ENCODE measurements at places on chromosomes 6 and 20.
A peak's percentile ranks its signal among the peaks of the same experiment; 100 is the strongest.

DNA sequence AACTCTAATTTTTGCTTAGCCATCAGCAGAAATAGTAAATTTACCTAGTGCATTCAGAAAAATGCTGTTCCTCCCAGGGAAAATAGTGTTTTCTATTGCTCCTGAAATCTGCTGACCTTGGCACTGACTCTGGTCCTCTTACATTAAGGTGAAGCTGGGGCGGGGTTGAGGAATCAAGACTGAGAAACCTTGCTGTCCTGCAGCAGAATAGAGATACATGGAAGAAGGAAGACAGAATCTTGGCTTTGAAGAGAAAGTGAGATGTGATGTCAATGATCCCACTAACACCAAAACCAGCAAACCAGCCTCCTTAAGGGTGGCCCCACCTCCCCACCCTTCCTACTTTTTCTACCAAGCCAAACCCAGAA is 840 bp upstream of the LY86 start:
- DNase-seq: no peak

- no peak for DNase-seq
Observed at GRCh38 chr6:19181211-19181610, 656.0 kb upstream of the ID4 start.

DNA sequence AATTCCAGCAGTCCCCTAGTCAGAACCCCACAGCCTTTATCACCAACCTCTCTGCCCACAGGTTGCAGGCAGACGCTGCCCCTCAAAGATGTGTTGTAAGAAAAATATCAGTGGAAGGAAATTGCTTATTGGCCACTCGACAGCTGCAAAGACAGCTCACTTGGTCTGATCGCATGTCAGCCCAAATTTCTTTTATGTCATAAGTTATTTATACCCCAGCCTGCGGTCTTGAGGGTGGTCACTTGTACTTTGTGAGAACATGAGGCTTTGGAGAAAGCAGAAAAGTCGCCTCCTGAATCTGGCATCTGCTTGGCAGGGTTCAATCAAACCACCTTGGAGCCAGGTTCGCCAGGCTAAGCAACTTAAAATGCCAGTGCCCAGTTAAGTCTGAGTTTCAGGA is 236.5 kb upstream of the CDH4 start:
- no peak for DNase-seq

DNA sequence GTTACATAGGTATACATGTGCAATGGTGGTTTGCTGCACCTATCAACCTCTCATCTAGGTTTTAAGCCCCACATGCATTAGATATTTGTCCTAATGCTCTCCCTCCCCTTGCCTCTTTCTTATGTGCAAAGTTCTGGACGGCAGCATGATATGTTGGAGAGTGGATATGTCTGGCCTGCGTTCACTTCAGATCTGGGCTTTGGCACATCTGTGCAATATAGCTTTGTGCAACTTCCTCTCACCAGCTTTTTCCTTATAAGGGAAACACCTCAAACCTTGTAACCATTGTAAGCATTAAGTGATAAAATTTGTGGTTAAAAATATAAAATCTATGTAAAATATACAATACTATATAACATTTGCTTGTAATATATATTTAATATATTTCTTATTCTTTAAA is 288.0 kb downstream of the PHACTR1 start:
- DNase-seq: no peak

- peak; percentile 96 for DNase-seq
Observed at GRCh38 chr6:108559097-108559883, 1.4 kb upstream of the FOXO3 start.

DNA sequence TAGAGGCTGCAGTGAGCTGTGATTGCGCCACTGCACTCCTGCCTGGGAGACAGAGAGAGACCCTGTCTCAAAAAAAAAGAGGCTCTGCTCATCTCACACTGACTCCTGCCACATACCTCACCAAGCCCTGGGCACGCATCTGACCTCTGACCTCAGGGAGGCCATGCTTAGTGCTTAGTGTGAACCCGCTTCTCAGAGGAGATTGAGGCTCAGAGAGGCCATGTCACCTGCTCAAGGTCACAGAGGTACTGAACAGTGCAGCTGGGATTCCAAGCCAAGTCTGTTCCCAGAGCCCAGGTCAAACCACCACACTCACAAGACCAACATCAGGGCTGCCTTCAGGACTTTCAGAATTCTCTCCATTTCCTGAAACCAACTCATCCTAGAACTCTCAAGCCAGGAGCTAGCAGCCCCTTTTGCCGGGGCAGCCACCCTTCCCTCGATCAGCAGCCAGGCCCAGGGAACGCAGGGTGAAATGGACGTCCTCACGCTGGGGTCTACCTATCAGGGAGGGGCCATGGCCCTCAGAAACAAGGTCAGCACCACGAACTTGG is 2.9 kb downstream of the CABLES2 start:
- DNase-seq: no peak

- no peak for DNase-seq
Observed at GRCh38 chr20:18926965-18927364, 113.4 kb downstream of the SCP2D1 start.

DNA sequence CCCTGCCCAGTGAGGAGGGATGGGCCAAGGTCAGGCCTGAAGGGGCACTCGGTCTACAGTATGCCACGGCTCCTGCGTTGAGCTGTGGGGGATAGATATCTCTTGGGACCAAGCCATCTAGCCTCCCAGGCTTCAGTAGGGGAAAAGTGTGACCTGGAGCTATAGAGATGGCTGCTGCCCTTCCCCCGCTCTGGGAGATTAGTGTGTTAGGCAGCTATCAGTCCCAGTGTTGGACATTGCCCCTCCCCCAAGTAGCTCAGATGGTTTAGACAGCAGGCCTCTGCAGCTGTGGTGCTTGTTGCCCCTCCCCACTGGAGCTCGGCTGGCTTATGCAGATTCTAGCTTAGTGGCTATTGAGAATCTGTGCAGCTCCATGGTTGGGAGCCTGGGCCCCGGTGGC is 56.8 kb downstream of the KHDRBS2 start:
- DNase-seq: no peak

- no peak for DNase-seq
Observed at GRCh38 chr6:1942834-1943233, 302.6 kb downstream of the GMDS start.

- no peak for DNase-seq
Observed at GRCh38 chr20:504632-505075, 38.9 kb downstream of the CSNK2A1 start.

DNA sequence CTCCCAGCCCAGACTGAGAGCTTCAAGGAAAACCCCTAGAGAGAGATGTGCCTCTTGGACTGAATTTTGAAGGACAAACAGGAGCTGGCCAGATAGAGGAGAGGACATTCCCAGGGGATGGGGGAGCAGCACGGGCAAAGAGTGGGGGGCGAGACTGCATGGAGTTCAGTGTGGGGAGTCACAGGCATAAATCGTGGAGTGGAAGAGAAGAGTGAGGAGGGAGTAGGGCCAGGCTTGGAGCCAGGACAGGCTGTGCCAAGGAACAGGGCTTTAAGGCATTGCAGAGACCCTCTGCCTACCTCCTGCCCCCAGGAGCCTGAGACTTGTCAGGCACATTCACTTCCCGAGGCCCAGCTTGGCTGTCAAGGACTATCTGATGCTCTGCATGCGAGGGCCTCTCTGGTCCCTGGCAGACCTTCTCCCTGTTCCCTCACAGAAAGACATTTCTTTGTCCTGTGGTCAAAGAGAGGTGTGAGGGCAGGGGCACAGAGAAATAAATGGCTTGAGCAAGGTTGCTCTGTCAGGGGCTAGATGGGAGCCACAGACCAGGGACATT is 5.2 kb upstream of the SLC22A7 start:
- DNase-seq: no peak

- no peak for DNase-seq
Observed at GRCh38 chr6:79782792-79783580, 151.9 kb downstream of the SH3BGRL2 start.

GRCh38 chr20:24747010-24747712 is 201.9 kb upstream of the CST7 start:
- peak; percentile 10 for DNase-seq

- DNase-seq: peak; percentile 22
Observed at GRCh38 chr6:138289739-138290138, 71.4 kb upstream of the PBOV1 start.

DNA sequence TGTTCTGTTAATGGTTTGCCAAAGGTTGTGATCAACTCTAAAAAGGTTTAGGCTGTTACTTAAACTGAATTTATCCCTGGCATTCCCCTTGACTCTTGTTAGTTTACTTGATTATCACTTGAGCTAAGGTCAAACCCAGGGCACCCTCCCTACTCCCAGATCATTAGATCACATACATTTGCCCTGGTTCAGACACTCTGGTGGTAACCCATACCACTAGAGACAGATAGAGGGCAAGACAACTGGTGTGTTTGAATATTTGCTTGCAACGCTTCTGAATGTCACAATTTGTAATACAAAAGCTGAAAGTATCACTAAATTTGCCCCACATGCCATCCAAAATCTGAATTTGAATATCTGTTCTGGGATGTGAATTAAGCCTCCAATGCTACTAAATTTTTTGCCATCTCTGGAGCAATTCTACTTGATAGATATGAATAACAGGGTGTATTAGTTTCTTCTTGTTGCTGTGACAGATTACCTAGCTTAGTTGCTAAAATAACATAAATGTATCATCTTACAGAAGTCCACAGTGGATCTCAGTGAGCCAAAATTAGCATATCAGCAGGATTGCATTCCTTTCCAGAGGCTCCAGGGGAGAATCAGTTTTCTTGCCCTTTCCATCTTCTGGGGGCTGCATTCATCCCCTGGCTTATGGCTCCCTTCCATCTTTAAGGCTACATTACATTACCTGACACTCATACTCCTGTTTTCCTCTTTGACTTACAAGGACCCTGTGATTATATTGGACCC is 45.4 kb downstream of the FIG4 start:
- DNase-seq: no peak

DNA sequence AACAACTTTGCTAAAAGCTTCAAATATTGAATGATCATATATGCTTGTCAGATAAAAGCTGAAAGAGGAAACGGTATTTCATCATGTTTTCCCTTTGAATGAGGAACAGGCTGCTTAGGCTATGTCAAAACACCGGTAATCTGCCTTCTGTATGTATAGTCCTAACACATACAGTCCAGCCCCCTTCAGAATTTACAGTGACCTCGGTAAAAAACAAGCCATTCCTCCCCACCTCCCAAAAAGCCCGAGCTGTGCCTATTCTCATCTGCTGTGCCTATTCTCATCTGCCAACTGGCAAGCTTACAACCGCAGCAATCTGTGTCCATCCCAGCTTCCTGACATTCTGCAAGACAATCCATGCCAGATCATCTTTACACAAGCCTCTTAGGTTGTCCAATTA is 26.8 kb upstream of the UBE2J1 start:
- no peak for DNase-seq

- no peak for DNase-seq
Observed at GRCh38 chr6:1952740-1953360, 292.6 kb downstream of the GMDS start.

GRCh38 chr20:38609815-38610214 is 8.2 kb downstream of the ARHGAP40 start:
- peak; percentile 20 for DNase-seq

All from DMS53 (cell line).